ENCODE measurements at places on chromosomes 7 and 10. TPM values are rescaled to one million over a fixed set of nuclear protein-coding genes. Genes with fewer than 3 reads are reported as not detected.

Gene CYP2C19
- 135 TPM for total RNA-seq

Gene CHN2
- total RNA-seq, result 23.2 TPM

GRCh38 chr10:86402283-86402941, 35.8 kb upstream of the GRID1 start:
- no peak overlapping the region for H3K4me3 ChIP-seq
- no peaks in the 10 kb centered on the region for H3K36me3 ChIP-seq
- H3K27ac ChIP-seq, result peak overlapping the region; percentile 91
- DNase-seq, result no peak
- H3K4me1 ChIP-seq, result peaks cover 38% of the 10 kb centered on the region

- H3K36me3 ChIP-seq, result no peaks in the 10 kb centered on the region
- H3K4me1 ChIP-seq, result peaks cover 35% of the 10 kb centered on the region
- DNase-seq, result no peak
Observed at GRCh38 chr7:55573234-55573900, 1.1 kb upstream of the VOPP1 start.

DNA sequence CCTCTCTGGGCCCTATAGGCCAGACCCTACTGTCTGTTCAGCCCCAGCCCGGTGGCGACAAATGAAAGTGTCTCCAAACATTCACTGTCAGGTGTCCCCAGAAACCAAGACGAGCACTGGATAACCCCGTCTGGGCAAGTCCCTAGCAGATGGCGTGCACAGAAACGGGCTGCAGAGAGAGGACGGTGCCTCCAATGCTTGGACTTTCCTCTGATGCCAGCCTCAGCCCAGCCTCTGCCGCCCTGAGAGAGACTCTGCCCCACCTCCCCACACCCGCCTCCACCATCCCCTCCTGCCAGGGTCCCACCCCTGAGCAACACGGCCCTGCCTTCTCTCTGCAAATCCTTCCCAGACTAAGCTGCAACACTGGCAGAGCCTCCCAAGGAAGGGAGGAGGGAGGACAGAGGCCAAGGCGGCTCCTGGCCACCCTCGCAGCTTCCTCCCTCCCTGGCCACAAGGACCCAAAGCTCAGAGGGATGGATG, 7.4 kb upstream of the LFNG start:
- peaks cover 57% of the 10 kb centered on the region for H3K4me1 ChIP-seq
- no peaks in the 10 kb centered on the region for H3K36me3 ChIP-seq

DNA sequence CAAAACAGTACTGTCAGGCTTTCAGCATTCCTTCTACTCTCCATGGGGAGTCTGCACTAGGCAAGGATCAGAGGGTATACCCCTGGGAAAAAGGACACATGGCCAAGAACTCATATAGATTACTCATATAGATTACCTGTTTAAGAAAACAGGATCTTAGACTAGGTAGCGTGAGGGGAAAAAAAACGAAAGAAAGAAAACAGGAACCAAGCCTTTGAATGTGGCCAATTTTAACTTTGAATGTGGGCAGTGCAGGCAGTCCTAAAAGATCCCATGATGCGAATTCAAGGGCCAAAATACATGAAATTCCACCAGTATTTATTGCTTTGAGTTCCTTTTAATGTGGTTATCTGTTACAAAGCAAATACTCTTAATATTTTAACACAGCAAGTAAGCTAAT, 108.6 kb upstream of the TAC1 start:
- DNase-seq, result no peak
- H3K36me3 ChIP-seq, result no peaks in the 10 kb centered on the region
- H3K4me1 ChIP-seq, result no peaks in the 10 kb centered on the region
- H3K27me3 ChIP-seq, result no peaks in the 10 kb centered on the region

Gene GBF1
- total RNA-seq, result 38.5 TPM

GRCh38 chr10:101221963-101222531, 7.2 kb downstream of the LBX1 start:
- no peak overlapping the region for H3K27ac ChIP-seq
- peak; percentile 1 for DNase-seq
- no peaks in the 10 kb centered on the region for H3K36me3 ChIP-seq
- peaks cover 62% of the 10 kb centered on the region for H3K4me1 ChIP-seq
- H3K4me3 ChIP-seq, result no peak overlapping the region
- peaks cover 99% of the 10 kb centered on the region for H3K27me3 ChIP-seq

DNA sequence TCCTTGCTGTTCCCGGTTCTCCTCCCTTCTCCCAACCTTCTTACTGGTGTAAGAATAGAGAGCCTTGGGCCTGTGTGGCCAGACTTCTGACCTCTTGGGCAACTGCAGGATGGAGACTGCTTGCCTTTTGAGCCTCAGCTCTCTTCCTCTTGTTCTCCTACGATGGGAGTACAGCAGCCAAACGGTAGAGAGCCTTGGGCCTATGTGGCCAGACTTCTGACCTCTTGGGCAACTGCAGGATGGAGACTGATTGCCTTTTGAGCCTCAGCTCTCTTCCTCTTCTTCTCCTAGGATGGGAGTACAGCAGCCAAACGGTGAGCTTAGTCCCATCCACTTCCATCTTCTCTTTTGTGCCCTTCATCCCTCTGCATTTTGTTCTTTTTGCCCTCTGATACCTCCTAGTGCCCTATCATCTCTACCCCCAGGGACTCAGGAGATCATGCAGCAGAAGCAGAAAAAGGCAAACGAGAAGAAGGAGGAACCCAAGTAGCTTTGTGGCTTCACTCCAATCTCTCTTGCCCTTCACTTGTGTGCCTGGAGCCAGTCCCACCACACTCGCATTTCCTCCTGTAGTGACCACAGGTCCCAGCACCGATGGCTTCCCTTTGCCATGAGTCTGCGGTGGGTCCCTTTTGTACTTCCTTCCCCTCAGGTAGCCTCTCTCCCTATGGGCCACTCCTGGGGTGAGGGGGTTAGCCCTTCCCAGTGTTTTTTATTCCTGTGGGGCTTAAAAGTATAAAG, 15.3 kb downstream of the SLC25A13 start:
- no peak for DNase-seq
- H3K4me1 ChIP-seq, result peaks cover 88% of the 10 kb centered on the region
- no peak overlapping the region for H3K4me3 ChIP-seq
- H3K36me3 ChIP-seq, result no peaks in the 10 kb centered on the region

Gene PNLIPRP1
- not detected for total RNA-seq

Gene TUBB8
- not detected for total RNA-seq

DNA sequence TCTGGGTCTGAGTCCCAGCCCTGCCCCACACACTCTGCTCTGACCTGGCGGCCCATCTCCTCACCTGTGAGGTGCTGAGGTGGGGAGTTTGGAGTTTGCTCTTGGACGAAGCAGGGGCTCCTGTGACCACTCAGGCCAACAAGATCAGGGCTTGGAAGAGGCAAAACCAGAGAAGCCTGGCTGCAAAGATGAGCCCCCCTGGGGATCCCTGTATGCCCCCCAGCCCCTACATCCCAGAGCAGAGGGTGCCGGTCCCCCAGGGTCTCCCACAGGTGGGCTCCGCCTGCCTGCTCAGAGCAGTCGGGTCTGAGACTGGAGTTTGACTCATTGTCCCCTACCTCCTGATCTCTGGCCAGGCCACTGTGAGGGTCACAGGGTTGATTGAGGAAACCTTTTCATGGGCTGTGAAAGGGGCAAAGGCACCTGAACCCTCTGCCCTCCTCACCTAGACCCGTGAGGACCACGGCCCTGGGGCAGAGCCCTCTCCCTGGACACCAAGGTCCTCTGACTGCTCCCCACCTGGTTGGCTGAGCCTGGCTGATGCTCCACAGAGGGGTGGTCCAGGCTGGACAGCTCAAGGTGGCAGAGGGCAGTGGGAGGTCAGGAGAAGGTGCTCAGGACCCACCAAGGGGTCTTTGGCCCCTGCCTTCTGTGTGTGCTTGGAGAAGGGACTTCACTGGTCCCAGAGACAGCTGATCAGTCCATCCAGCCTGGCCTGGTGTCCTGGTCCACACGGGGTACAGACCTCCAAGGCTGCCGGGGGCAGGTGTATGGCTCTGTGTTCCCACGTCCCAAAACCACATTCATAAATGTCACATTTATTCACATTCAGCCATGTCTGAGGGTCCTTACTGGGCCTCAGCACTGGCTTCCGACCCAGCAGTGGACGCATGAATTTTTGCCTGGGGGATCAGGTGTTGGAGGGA, 9.1 kb upstream of the SCART1 start:
- H3K4me1 ChIP-seq, result no peaks in the 10 kb centered on the region
- no peaks in the 10 kb centered on the region for H3K27me3 ChIP-seq
- H3K4me3 ChIP-seq, result no peak overlapping the region

GRCh38 chr10:32538256-32538655, 92.3 kb downstream of the CCDC7 start:
- no peaks in the 10 kb centered on the region for H3K4me1 ChIP-seq
- DNase-seq, result no peak
- H3K4me3 ChIP-seq, result no peak overlapping the region
- H3K27ac ChIP-seq, result no peak overlapping the region
- H3K27me3 ChIP-seq, result no peaks in the 10 kb centered on the region

Gene MOGAT3
- not detected for total RNA-seq

Gene GNGT1
- not detected for total RNA-seq

DNA sequence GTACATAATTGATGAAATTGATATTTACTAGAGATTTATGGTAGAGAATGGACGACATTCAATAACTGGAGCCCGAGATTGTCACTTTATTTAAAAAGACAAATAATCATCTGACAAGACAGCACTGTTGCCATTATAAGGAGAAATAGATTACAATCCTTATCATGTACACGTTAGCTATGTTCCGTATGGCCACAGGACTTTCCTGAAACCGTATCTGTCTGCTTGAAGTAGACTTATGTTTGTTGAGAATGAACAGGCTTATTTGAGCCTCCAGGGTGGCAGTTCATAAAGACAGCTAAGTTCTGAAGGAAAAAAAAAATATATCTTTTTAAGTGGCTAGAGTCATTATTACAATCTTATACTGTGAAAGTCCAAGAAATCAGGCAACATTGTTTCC, 317.2 kb downstream of the BICC1 start:
- H3K4me1 ChIP-seq, result no peaks in the 10 kb centered on the region
- H3K27ac ChIP-seq, result no peak overlapping the region
- H3K36me3 ChIP-seq, result no peaks in the 10 kb centered on the region

- H3K4me3 ChIP-seq, result no peak overlapping the region
- no peaks in the 10 kb centered on the region for H3K27me3 ChIP-seq
- DNase-seq, result peak; percentile 62
- H3K27ac ChIP-seq, result no peak overlapping the region
- H3K36me3 ChIP-seq, result no peaks in the 10 kb centered on the region
Observed at GRCh38 chr10:36171953-36172940, 530.2 kb upstream of the FZD8 start.

GRCh38 chr10:24465124-24465874, 256.4 kb downstream of the KIAA1217 start:
- H3K4me3 ChIP-seq, result peak overlapping the region; percentile 10
- no peaks in the 10 kb centered on the region for H3K27me3 ChIP-seq
- no peaks in the 10 kb centered on the region for H3K36me3 ChIP-seq
- peaks cover 22% of the 10 kb centered on the region for H3K4me1 ChIP-seq
- peak overlapping the region; percentile 85 for H3K27ac ChIP-seq
- peak; percentile 62 for DNase-seq

- DNase-seq, result no peak
- no peak overlapping the region for H3K4me3 ChIP-seq
- H3K27ac ChIP-seq, result no peak overlapping the region
- peaks cover 36% of the 10 kb centered on the region for H3K36me3 ChIP-seq
Observed at GRCh38 chr7:40077849-40078248, 56.6 kb downstream of the MPLKIP start.

- DNase-seq, result no peak
- no peaks in the 10 kb centered on the region for H3K4me1 ChIP-seq
- H3K4me3 ChIP-seq, result no peak overlapping the region
- H3K36me3 ChIP-seq, result no peaks in the 10 kb centered on the region
- no peaks in the 10 kb centered on the region for H3K27me3 ChIP-seq
Observed at GRCh38 chr7:21639206-21639868, 96.5 kb downstream of the DNAH11 start.

- peaks cover 58% of the 10 kb centered on the region for H3K27me3 ChIP-seq
- peaks cover 12% of the 10 kb centered on the region for H3K4me1 ChIP-seq
- no peak overlapping the region for H3K4me3 ChIP-seq
- DNase-seq, result no peak
- H3K36me3 ChIP-seq, result no peaks in the 10 kb centered on the region
- peak overlapping the region; percentile 28 for H3K27ac ChIP-seq
Observed at GRCh38 chr7:25841575-25841974, 310.4 kb upstream of the NFE2L3 start.

GRCh38 chr10:69729326-69730048, 72.2 kb upstream of the COL13A1 start:
- peaks cover 35% of the 10 kb centered on the region for H3K4me1 ChIP-seq
- no peak overlapping the region for H3K4me3 ChIP-seq
- no peaks in the 10 kb centered on the region for H3K36me3 ChIP-seq
- no peak overlapping the region for H3K27ac ChIP-seq

Gene MIOS
- 63.2 TPM for total RNA-seq

- no peaks in the 10 kb centered on the region for H3K27me3 ChIP-seq
- H3K4me3 ChIP-seq, result no peak overlapping the region
- DNase-seq, result no peak
Observed at GRCh38 chr10:130171196-130171595, 35.0 kb downstream of the GLRX3 start.

DNA sequence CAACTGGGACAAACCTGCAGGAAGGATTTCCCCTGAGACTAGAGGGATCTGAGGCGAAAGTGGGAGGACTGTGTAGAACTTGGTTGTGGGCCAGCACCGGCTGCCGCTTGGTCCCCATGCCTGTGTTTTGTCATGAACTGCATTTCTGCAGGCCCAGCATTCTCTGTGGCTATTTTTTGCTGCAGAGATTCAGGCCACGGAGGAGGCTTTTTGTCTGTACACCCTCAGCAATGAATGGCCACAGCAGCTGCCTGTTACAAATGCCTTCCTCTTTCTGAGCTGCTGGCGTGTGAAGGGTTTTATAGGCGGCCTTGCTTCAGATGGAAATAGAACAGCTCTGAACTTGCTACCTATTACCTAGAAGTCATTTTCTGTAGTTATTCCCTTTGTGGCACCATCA, 164.4 kb downstream of the SH2D4B start:
- H3K27me3 ChIP-seq, result no peaks in the 10 kb centered on the region
- H3K36me3 ChIP-seq, result no peaks in the 10 kb centered on the region
- peaks cover 6% of the 10 kb centered on the region for H3K4me1 ChIP-seq
- H3K27ac ChIP-seq, result no peak overlapping the region

Gene FAM180A
- total RNA-seq, result not detected

Gene AKR1C4
- total RNA-seq, result not detected

DNA sequence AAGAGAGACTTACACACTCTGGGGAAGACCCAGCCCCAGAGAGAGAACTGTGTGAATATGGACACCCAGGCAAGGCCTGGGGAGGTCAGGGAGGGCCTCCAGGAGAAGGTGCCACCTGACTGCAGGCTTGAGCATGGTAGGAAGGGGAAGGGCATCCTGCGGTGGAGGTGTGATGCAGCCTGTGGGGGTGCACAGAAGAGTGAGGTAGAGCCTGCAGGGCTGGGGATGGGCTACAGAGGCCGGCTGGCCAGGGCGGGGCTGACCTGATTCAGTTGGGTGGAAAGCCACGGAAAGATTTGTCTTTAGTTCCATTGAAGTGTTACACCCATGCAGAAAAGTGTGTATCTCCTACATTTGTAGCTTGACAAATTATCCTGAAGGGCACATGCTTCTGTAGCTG, 47.6 kb downstream of the ZMIZ1 start:
- peaks cover 92% of the 10 kb centered on the region for H3K4me1 ChIP-seq
- no peak overlapping the region for H3K4me3 ChIP-seq
- no peak for DNase-seq
- peaks cover 29% of the 10 kb centered on the region for H3K36me3 ChIP-seq
- H3K27me3 ChIP-seq, result no peaks in the 10 kb centered on the region
